ENCODE measurements at places on chromosomes 5 and 9. TPM values are rescaled to one million over a fixed set of nuclear protein-coding genes. Genes with fewer than 3 reads are reported as not detected.

DNA sequence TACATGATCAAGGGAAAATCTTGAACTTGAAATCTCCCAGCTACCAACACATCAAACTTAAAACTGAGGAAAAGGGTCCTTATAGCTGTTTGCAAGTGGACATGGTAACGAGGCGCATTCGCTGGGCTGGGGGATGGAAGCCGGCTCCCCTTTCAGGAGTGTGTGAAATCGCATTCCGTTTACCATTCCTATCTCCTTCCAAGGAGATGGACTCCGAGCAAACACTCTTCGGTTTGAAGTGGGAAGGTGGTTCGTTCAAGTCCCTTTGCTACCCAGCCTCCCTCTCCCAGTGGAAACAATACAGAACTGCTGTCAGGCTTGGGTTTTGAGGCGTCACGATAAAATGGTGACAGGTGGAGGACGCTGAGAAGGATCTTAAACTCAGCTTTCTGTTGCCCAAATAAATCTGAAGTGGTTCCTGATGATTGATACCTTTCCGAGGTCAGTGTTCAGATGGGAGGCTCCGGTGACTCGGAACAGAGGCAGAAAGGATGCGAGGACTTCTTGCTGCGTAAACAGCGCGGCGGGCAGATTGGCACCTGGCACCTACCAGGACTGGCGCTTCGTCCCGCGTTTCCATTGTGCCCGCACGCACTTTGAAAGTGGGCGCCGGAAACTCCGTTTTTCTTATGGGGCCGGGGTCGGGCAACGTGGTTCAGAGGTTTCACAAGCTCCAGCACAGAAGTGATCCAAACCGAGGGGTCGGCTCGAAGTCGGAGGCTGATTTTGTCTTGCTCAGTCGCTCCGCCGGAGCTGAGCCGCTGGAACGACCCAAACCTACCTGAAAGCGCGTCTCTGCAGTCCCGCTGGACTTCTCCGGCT lies 7.0 kb downstream of the MSX2 start:
- no peak for DNase-seq

DNA sequence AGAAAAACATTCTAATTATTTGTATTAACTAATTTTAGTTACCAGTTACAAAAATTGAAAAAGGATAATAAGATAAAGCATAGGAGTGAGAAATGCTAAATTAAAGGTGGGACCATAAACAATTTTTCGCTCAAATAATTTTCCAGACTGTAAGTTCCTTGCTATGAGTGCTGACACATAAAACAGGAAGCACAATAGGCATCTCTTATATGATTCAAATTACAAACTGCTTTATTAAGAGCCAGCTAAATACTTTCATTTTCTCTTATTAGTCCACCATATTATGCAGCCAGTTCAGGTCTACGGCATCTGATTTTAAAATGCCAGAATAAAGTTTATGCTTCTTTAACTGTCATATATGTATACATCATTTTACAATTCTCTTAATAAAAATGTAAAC lies 4.4 kb downstream of the RC3H2 start:
- no peak for DNase-seq

GRCh38 chr5:61612431-61612830 lies 280.4 kb downstream of the ZSWIM6 start:
- DNase-seq: no peak

DNA sequence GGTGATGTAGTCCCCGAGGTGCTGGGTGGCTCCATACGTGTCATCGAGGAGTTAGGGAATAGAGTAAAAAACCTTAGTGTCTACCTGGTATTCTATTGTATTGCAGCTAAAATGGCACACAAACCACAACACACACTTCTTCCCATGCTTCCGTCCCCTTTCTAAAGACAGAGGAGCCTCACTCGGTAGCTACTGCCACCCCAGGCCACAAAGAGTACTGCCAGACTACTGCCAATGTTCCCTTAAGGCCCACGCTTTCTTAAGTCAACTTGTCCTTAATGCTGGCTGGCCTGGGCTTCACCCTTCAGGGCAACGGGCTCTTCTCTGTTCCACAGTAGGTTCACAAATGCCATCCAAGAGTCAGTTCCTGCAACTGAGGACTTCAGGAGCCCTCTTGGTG lies 673.0 kb downstream of the ELAVL2 start:
- no peak for DNase-seq

- DNase-seq: no peak
Measured at GRCh38 chr9:116726602-116727001, 39.5 kb downstream of the TRIM32 start.

- DNase-seq: peak; percentile 49
Measured at GRCh38 chr5:1787472-1788047, 12.1 kb downstream of the MRPL36 start.

GRCh38 chr5:166369346-166369745 lies 1922.1 kb upstream of the WWC1 start:
- DNase-seq: no peak

- no peak for DNase-seq
Measured at GRCh38 chr9:91176426-91176825, 185.3 kb downstream of the AUH start.

DNA sequence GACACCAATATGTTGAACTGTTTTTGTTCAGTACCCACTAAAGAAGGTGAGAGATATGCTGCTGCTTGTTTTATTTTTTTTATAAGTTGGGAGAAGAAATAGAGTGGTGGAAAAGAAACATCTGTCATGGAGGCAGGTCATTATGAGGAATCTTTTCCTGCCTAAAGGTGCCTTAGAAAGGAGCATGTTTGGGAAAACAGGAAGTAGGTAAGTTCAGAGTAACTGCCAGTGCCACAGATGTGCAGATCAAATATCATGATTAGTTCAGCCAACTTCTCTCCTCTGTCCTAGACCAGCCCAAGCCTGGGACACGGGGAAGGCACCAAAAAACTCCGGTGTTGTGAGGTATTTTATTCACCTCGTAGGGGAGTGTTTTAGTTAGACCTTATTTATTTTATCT lies 144.2 kb downstream of the MAN2A1 start:
- DNase-seq: no peak

GRCh38 chr9:74958587-74958986 lies 5.9 kb upstream of the C9orf40 start:
- DNase-seq: no peak

- DNase-seq: no peak
Measured at GRCh38 chr9:106286249-106286648, 576.7 kb upstream of the ZNF462 start.

GRCh38 chr5:174810796-174811195 lies 86.4 kb downstream of the MSX2 start:
- no peak for DNase-seq

DNA sequence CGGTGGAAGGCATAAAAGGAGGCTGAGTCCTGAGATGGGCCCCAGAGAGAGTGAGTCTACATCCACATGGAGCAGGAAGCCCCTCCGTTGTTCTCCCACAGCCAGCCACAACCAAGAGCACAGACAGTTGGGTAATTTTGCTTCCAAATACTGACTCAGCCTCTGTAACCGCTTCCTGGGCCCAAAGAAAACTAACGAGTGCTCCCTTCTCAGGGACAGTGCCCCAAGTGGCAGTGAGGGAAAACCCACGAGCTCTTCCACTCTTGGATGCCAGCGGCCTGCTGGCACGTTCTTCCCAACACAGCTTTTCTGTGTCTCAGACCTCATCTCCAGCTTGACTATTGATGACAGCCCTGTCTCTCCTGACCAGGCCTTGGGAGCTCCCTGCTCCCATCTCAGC lies 207.6 kb downstream of the FSTL4 start:
- DNase-seq: no peak

- no peak for DNase-seq
Measured at GRCh38 chr9:124594225-124594624, 87.0 kb upstream of the NR5A1 start.

GRCh38 chr5:171592076-171592475 lies 172.6 kb downstream of the FGF18 start:
- DNase-seq: no peak

DNA sequence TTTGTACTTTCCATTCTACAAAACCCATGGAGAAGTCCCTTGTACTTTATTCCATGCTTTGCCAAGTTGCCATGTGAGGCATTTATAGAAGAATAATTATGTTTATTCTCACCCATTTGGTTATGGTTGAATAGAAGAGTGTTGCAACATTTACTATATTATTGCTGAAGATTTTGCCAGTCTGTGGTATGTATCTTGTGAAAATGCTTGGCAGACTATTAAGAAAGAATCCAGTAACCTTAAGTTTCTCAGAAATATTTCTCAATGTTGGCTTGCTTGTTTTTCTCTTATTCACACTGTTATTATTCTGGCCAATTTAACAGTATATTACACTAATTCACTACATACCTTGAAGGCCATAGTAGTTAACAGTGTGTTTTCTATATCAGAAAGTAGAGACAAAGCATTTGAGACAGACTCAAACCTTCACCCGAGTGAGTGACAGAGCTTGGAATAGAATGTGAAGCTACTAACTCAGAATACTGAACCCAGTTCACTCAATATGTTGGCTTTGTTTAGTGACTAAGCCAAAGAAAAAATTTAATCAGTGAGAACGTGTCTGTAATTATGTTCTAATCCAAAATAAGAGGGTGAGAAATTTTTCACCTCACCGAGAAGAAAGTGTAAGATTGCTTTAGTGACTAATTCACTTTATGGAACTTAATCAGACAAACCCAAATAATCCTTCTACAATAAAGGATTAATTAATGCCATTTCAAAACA lies 184.4 kb downstream of the CWC27 start:
- no peak for DNase-seq

DNA sequence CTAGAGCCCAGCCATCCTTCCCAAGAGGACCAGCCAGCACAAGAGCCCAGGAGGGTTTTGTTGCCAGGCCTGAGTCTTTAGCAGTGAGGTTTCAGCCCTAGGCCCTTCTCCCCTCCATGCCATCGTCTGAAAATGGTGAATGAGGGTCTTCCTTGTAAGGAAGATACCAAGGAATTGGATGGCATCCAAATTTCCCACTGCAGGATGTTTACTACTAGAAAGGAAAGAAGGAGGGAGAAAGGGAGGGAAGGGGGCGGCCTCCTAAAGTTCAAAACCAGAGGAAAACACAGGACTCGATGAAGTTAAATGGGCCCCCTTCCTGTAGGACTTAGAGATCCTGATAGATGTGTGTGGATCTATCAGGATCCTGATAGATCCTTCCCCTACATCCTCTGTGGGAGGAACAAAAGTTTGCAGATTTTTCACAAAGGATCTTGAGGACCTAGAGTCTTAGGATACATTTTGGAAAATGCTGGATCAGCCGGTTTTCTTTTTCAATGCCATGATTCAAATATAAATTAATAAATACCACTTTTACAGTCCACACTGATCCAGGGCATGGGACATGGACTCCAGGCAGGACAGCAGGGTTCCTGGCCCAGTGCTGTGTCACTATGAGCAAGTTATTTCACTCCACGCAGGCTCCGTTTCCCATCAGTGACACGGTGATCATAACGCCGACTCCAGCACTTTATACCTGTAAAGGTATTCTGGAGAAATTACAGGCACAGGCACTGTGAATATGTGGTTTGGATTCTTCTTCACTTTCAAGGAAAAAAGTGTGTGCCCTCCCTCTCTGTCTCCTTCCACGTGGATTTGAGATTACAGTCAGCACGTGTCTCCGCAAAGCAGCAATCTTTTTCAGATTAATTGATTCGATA lies 40.9 kb downstream of the C5orf15 start:
- no peak for DNase-seq

DNA sequence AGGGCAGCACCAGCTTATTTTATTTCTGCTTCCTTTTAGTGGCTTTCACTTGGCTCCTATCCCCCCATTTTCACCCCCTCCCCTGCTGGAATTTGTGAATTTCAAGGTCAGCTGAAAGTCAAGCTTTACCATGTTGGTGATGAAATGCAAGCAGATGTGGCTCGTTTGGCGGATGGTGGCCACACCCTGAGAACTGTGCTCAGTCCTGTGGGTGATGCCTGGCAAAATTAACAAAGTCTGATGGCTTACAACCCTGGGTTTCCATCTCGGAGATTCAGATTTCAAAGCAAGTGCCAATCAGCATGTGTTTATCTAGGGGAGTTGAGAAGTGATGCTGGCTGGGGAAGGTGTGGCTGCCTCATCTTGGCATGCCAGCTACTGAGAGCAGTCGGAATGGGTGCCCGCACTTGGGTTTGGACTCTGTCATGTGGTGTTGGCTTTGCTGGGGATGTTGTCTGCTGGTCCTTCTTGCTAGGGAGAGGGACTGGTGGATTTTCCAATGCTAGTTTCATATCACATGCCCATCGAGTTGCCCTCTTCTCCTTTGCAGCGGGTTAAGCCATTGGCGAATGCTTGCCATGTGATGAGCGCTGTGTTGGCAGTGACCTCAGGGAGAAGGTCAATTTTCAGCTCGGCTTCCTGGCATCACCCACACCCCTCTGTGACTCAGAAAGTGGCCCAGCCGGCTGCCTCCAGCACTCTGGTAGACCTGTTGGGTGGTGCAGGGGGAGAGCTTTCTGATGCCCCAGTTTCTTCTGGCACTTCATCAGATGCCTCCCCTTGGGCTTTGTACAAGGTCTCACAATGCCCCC lies 77.0 kb upstream of the PITX1 start:
- DNase-seq: no peak

GRCh38 chr9:87338088-87338989 lies 159.3 kb upstream of the DAPK1 start:
- DNase-seq: no peak

DNA sequence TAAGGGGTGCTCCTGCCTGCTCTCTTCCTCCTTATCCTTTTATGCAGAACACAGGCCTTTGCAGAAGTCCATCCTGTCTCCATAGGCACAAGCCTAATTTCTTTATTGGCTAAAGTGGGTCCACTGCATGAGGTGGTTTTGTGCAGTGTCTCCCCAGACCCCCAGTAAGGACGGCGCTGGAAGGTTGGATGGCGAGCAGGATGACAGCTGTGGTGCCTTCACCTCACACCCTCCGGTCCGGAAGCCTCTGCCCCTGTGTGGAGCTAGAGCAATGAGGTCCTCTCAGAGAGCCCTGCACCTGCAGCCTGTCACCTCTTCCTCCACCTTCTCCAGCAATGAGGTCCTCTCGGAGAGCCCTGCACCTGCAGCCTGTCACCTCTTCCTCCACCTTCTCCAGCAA lies 393.7 kb upstream of the IRX1 start:
- no peak for DNase-seq

The ADGRV1 gene
- total RNA-seq: 0.33 TPM

The GPRIN1 gene
- total RNA-seq: 5.9 TPM

The GPR151 gene
- total RNA-seq: not detected

The AHRR gene
- total RNA-seq: 4.1 TPM

The GABRB2 gene
- total RNA-seq: not detected

The CNTNAP3B gene
- not detected for total RNA-seq

The UBE2D2 gene
- 190 TPM for total RNA-seq

The TRPM6 gene
- 1.6 TPM for total RNA-seq

The TAF11L5 gene
- total RNA-seq: not detected

The NUTM2F gene
- total RNA-seq: not detected

Data from natural killer cell treated with Interleukin-12 subunit alpha and Interleukin-12 subunit beta and Interleukin-15 and Interleukin-18, amount 100 ng/mL, for 72 hours (primary cell).